ENCODE measurements at places on chromosomes 4 and X.

DNA sequence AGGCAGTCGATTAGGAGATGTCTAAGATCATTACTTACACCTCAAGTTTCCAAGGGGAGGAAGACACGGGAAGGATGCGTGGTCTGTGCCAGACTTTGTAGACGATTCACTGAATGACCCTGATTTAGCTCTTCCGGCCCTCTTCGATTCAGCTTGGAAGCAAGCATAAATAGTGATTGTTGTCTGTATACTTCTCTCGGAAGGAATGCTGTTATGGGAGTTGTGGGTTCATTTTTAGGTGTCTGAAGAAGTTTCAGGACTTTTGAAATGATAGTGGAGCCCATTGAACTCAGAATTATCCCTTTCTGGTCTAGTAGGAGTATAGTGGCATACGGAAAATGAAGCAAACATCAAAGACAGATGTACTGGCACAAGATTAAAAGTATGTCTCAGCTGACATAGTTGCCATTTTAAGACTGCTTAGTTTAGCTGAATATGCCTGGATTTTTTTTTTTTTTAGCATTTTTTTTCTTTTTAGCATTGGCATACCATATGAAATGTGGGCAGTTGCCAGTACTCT lies 1.0 kb upstream of the ANKRD17 start:
- no peak for DNase-seq

DNA sequence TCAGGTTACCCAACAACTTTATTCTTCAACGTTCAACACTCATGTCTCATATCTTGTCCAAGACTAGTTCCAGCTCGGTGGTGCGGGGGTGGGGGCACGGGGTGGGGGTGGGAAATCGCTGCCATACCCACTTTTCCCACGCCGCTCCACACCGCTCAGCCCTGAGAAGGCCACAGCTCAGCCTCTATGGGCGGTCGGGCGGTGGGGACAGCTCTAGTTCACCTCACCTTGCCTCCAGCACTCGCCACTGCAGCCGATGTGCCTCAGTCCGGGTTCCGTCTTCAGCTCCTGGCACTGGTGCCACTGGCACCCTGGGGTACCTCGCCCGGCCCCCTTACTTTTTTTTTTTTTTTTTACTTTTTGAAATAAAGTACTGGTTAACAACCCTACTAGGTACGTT lies 522.2 kb downstream of the PCDH19 start:
- no peak for DNase-seq

GRCh38 chr4:154320521-154320920 lies 171.1 kb downstream of the DCHS2 start:
- no peak for DNase-seq

DNA sequence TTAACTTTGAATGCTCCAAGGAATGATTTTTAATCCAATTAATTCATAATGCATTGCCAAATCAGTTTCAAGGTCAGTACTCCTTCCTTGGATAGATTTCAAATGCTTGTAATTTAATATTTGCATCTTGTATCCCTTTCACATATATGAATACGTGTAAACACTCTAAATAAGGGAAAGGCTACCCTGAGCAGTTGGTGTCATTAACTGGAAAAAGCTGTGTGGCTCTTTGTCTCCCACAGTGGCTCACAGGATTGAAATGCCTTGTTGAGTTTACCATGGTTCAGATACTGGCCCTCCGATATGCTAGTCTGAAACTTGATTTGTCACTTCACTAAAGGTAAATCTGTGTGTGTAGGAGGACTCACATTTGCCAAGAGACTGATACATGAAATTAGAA lies 16.7 kb upstream of the ACOT9 start:
- DNase-seq: no peak

DNA sequence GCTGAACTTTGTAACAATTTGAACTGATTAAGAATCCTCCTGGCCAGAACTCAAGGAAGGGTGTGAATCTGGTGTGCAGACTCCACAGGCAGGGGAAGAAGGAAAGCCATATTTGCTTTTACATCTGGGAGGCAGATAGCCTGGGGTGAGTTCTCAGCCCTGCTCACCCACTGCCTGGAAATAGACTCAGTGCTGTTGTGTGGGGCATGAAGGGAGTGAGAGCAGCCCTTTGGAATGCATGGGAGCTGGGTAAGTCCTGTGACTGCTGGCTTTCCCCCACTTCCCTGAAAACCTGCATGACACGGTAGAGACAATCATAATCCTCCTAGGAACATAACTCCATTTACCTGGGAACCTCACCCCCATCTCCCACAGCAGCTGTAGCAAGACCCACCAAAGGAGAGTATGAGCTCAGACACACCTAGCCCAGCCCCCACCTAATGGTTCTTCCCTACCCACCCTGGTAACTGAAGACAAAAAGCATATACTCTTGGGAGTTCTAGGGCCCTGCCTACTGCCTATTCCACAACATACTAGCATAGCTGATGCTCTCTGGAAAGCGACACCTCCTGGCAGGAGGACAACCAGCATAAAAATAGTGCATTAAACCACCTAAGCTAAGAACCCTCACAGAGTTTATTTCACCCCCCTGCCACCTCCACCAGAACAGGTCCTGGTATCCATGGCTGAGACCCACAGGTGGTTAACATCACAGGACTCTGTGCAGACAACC lies 59.3 kb upstream of the UBQLN2 start:
- no peak for DNase-seq

DNA sequence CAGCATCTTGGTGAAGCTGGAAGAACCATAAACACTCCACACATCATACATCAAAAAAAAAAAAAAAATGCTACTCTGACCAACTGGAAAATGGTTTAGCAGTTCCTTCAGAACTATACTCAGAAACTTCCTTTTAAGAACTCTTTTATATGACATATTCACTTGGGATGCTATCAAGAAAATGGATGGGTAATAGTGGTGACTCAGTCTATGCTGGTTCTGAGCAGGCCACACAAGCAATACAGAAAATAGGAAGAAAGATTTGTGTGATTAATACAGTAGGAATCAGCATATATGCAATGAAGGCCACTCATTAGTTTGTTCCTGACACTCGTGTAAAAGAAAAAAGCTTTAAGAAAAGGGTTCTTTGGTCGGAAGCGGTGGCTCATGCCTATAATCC lies 123.5 kb upstream of the FAT4 start:
- DNase-seq: no peak

DNA sequence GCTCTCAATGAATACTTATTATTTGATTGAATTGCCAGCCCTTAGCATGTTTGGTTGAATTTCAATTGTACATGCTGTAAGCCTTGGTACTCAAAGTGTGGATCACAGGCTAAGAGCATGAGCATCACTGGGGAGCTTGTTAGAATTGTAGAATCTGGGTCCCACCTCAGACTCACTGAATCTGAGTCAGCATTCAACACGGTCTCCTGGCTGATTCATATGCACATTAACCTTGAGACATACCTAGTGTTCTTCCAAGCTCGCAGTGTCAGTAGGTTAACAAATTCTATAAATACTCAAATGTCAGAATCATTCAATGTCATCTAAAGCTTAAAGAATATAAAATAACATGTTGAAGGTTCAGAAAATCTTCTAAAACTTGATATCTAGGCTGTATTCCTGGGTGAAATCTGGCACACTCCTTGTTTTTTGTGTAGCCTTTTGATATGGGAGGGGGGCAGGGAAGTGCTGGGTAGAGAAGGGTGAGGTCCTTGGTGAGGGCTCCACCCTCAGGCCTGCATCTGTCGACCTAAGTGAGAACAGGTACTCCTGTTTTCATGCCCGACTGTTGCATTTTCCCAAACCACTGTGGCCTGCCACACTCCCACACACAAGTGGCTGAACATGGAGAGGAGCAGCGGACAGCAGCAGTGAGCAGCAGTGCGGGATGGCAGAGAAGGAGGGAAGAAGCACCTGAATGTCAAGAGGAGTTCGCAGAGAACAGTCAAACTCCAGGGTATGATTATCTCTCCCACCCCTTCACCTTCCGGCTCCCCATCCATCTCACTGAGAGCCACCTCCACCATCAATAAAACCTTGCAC lies 529.6 kb upstream of the IGFBP7 start:
- DNase-seq: no peak

DNA sequence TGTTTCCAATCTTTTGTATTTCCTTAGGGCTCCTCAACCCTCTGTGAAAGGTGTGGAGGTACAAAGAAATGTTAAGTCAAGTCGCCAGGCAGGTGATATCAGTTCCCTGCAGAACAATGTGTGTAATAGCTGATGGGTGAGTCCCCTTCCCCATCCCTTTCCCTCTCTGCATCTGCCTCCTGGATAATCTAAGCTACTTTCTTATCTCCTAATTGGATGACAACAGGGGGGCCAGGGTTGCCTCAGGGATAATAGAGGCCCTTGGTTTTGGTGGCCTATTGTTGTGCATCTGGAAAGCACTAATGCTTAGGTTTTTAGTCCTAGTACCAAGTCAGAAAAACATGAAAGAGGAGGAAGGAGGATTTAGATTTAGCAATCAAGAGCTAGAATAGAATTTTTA lies 29.1 kb downstream of the MAGED1 start:
- DNase-seq: no peak

GRCh38 chrX:73647632-73648322 lies 84.8 kb downstream of the CHIC1 start:
- DNase-seq: no peak

DNA sequence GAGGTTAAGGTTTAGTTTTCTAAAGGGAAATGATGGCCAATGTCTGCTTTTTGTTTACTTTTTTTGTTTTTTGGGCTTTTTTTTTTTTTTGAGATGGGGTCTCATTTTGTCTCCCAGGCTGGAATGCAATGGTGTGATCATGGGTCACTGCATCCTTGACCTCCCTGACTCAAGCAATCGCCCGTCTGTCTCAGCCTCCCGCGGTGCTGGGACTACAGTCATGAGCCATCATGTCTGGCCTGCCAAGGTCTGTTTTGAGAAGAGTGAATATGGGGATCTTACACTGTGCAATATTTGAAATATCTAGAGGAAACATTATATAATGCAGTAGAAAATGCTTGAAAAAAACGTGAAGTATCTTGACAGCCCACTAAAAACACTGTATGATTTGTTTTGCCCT lies 162.5 kb downstream of the GASK1B start:
- DNase-seq: no peak

- no peak for DNase-seq
Observed at GRCh38 chrX:69298466-69299140, 133.3 kb upstream of the PJA1 start.

GRCh38 chr4:158065603-158066002 lies 107.2 kb downstream of the GASK1B start:
- DNase-seq: no peak

DNA sequence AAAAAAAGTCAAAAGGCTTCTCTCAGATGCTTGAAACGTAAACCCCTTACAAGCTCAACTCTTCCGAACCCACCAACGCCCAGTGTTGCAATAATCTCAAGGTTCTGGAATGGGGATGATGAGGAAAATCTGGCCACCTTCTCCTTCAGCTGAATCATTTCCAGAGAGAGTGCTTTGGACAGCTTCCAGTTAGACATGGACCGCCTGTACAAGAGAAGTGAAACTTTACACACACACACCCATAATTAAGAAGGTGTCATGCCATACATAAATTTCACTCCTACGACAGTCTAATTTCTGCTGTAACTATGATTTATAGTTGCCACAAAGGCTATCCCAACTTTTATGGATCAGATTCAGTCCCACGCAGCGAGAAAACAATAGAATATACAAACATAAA lies 72.3 kb downstream of the PRKG2 start:
- no peak for DNase-seq

DNA sequence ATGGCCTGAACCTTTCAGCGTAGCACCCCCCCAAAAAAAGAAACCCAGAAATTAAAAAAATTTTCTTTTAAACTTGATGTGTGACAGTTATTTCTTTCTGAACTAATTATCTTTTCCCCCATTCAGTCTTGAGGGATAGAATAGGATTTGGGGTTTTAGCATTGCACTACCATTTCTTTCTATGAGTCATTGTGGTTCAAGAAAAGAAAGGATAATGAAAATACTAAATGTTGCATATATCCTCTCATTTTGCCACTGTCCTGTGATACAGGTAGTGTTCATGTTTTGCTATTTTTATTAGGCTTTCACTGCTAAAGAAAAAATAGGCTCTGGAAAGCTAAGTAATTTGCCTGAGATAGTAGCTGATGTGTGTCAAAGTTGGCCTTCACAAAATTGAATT lies 39.4 kb upstream of the DCK start:
- no peak for DNase-seq

- DNase-seq: no peak
Observed at GRCh38 chr4:16741287-16741686, 157.2 kb downstream of the LDB2 start.

DNA sequence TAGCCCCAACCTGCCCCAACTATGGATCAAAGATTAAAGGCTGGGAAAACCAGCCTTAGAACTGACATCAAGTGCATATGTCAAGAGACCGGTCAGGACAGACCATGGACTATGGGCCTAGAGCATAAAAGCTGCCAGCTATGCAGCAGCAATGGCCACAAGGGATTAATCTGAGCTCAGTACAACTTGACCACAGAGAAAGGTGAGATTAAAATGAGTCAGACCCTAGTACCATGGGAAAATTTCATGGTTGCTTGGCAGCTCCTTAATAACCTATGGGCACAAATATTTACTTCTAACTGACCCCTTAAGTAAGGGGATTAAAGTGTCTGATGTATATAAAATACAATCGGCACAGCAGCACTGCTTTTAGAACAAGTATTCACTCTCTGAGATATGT lies 54.4 kb downstream of the CBR4 start:
- DNase-seq: no peak

DNA sequence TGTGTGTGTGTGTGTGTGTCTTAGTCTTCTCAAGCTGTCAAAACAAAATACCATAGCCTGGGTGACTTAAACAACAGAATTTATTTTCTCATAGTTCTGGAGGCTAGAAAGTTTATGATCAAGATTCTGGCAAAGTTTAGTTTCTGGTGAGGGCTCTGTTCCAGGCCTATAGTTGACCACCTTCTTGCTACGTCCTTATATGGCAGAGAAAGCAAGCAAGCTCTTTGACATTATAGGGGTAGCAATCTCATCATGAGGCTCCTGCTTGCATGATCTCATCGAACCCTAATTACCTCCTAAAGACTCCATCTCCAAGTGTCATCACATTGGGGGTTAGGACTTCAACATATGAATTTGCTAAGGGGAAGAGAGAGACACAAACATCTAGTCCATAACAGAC lies 6.9 kb upstream of the AFP start:
- no peak for DNase-seq

DNA sequence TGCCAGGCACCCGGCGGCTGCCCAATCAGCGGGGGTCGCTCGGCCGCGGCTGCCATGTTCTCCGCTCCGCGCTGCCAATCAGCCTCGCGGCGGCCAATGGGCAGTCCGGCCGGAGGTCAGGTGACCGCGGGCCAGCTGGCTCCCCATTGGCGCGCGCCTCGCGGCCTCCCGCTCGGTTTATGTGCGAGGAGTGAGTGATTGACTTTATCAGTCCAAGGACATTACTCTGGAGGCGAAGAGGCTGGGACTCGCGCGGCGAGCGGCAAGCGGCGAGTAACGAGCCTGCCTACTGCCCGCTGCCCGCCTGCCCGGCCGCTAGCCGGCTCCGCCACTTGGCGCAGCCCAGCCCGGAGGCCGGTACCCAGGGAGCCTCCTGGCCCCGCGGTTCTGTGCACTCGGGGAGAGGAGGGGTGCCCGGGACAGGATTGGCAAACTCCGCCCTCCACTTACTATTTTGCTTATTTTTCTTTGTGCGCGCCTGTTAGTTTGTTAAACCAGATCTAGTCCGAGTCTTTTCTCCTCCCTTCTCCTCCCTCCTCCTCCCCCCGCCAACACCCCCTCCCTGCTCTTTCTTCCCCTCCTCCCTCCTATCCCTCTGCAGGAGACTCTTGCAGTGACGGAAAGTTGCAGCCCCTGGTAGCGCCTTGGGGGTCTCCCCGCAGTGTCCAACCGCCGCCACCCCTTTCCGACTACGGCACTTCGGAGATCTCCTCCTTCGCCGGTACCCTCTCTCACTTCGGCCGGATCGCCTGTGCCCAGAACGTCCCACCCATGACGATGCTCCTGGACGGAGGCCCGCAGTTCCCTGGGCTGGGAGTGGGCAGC lies at the start of gene ZIC3:
ZIC3 (plus strand) TSS at position 207 of the 825 bp plus-strand sequence; CDS start at position 772, 565 bp downstream.
- DNase-seq: peak; percentile 3
